Lower lobe of right lung (tissue), 2 donors: ENCODE measurements at places on chromosomes 7 and 10.
A peak's percentile ranks its signal among the peaks of the same experiment; 100 is the strongest.

GRCh38 chr7:130893441-130893894 is 159.5 kb upstream of the KLF14 start:
- no peak for DNase-seq

DNA sequence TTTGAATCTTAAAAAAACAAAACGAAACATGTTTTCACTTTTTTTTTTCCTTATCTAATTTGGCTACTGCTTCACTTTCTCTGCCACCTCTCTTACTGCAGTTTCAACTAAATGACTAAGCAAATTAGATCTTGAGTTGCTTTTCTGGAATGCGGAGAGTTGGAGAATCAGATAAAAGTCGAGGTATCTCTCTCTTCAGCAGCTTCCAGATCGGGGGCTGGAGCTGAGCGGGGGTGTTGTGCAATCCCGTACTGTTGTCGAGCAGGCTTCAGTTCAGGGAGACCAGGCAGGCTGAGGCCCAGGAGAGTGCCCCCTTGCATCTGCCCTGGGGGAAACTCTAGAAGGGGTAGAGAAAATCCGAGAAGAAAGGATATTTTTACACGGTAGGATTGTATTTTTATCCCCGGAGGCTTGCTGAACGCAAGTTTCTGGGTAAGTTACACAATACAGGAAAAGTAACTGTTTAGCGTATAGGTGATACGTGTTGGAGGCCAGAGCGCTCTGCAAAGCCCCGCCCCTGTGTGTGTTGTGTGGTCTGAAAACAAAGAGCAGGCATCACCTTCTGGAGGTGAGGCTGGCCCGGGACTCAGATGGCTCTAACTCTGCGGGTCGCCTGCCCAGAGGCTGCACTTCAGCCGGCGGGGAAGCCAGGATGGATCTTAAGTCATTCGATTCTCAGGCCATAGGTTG is 116.6 kb downstream of the KLF6 start:
- peak; percentile 76 for DNase-seq

- no peak for DNase-seq
Measured at GRCh38 chr7:39703144-39703543, 79.8 kb downstream of the RALA start.

DNA sequence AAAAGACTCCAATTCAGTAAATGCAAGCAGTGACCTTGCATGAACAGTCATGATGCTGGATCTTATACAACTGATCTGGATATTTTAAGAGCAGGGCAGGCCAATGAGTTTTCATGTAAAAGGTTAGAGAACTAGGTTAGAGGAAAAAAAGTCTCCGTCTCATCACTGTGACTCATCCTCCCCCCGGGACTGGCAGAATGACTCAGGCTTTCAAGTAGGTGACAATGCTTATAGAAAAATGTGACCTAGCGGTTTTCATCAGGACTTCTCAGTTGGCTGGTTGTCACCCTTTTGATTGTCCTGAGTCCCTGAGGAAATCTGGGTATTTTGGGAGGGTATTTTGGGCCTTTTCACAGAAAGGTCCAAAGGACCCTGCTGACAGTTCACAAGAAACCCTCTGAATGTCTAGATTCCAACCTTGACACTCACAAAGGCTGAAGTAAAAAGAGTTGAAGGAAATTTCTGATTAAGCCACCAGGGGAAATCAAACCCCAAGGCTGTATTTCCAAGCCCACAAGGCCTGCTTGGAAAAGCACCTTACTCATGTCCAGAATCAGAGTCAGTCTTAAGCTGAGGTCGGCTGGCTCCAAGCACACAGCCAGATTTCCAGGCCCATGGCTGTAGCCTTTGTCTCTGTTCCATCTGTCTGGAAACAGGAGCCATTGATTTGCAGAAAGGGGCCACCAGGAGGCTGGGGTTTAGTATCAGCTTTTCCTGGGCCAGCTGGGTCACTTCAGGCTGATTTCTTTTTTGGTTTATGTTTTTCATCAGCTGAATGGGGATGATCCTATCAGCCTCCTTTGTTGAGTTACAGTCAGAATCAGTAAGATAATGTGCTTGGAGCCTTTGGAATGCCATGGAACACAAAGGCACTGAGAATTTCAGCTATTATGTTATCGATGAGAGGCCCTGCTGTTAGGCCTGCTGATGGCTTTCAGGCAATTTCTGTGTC is 226.4 kb upstream of the HABP2 start:
- no peak for DNase-seq

- DNase-seq, result no peak
Measured at GRCh38 chr10:128614802-128615553, 488.8 kb upstream of the MKI67 start.

DNA sequence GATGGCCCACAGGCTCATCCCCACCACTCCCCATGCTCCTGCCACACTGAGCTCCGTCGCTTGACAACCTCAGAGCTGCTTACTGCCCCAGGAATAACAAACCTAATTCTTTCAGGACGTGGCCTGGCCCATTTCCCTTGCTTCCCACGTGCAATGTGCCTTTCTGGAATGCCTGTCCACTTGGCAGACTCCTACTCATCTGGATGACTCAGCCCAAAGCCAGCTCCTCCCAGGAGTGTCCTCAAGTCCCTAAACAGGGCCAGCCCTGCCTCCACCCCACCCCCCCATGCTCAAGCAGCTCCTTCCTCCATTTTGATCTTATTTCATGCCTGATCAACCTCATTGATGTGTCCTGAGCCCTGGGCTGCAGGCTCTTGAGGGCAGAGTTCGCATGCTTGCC is 164.9 kb upstream of the RNF32 start:
- DNase-seq, result no peak

DNA sequence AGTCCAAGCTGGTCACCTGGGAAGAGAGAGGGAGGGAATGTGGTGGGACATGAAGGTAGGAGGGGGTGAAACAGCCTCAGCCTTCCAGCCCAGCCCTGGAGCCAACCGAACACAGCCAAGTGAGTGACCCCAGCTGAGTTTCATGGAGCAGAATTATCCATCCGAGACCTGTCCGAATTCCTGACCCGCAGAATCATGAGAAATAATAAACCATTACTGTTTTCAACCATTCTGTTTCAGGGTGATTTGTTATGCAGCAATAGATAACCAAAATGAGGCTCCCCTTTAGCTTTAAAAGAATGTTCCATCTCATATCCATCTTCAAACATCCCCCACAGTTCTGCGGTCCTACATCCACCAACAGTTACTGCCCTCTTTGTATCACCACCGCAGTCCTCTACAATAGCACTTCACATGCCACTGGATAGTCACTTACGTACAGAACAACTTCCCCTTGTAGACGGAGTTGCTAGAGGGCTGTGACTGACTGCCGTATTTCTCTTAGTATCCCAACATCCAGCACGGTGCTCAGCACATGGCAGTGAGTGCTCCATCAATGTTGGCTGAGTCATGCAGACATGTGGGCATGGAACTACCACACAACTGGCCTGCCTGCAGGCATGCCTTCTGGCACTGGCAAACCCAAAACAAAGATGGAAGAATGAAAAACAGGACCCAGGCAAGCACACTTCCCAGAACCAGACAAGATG is 18.5 kb downstream of the KIAA1549 start:
- DNase-seq, result no peak

DNA sequence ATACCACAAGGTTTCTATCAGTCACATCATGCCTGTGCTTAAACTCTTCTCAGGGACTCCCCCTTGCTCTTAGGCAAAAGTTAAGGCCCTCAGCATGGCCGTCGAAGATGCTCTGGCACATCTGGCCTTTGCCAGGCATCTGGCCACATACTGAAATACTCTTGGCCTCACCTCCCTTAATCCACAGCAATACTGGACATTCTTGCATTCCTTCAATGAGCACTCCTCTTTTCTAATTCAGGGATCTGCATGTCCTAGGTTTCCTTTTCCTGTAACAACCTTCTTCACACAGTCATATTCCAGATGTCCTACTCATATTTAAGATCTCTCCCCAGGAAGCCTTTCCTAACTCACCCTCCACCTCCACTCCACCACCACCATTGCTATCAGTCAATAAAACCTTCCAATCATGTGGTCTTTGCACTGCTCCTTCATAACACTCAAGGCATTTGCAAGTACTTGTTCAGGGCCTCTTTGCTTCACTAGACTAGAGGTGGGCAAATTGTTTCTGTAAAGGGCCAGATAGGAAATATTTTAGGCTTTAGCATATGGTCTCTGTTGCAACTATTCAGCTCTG is 216.6 kb downstream of the KCNMA1 start:
- DNase-seq, result no peak

DNA sequence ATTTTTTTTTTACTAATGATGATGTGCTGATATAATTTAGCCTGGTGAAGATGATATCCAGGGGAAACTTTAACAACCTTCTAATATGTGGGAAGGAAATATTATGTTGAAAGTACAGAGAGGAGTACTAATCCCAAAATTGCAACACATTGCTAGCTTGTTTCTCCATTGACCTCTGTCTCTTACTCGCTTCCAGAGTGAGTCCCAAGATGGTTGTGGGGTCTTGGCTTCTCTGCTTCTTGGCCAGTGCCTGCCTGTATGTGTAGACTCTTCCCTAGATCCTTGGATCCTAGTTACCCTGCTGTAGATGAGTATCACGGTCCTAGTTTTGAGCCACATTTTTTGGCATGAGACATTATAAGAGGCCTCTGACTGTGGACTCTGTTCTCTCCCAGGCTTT is 17.5 kb downstream of the BMPER start:
- DNase-seq, result no peak

- no peak for DNase-seq
Measured at GRCh38 chr7:154746571-154747360, 256.2 kb downstream of the PAXIP1 start.

DNA sequence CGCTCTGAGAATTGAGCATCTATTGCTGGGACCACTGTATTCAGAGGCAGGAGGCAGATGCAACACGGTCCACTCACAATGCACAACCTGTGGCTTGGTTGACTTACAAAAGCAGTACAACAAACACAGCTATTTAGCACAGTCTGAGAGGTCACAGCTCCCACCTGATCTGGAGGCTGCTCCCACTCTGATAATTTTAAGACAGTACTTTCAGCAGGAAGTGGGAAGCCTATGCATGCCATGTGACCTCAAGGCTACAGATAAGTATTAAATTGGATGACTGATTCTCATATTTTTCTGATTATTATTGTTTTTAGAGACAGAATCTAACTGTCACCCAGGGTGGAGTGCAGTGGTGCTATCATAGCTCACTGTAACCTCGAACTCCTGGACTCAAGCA is 659.3 kb downstream of the PARD3 start:
- no peak for DNase-seq

GRCh38 chr7:108227366-108227765 is 97.2 kb upstream of the LAMB4 start:
- no peak for DNase-seq

GRCh38 chr7:42833411-42833810 is 78.5 kb downstream of the C7orf25 start:
- no peak for DNase-seq

DNA sequence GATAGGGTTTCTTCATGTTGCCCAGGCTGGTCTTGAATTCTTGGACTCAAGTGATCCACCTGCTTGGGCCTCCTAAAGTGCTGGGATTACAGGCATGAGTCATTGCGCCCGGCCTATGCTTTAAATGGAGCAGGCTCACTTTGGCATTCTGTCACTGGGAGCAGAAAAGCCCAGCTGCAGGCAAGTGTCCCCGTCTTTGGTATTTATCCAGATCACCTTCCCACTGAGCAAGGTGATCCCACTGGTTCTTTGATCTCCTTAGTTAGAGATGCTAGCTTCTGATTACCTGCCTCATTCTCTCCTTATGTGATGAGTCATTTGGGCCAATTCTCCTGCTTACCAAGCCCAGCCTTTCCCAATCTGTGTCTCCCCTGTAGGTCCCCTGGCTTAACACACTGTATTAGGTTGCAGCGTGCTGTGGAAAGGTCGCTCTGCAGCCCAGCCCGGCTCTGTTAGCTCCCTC is 39.3 kb downstream of the SPDYE5 start:
- DNase-seq, result no peak

DNA sequence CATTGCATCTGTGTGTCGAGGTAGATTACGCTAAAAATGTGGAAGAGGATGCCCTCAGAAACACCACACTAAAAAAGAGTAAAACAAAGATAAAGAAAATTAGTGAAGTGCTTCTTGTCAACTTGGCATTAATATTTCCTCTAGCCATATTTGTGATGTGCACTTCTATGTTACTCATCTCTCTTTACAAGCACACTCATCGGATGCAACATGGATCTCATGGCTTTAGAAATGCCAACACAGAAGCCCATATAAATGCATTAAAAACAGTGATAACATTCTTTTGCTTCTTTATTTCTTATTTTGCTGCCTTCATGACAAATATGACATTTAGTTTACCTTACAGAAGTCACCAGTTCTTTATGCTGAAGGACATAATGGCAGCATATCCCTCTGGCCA is 79.0 kb upstream of the SCIN start:
- DNase-seq, result no peak

DNA sequence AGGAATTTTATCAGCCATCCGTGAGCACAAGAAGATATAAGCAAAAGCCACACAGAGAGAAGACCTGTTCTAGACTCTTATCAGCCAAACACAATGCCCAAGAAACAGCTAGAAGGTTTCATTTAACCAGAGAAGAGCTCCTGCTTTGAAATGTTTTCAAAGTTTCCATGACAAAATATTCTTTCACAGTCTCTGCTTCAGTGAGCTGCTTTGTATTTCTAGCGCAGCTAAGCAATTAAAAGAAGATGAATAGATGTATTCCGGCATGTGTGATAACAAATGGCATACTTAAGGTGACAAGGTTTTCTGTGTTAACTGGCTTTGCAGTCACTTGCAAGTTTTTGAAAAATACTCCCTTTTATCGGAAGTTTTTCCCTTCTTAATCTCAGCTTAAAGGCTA is 78.9 kb upstream of the NXPH1 start:
- DNase-seq, result no peak

GRCh38 chr7:94980418-94981142 is 73.2 kb downstream of the PPP1R9A start:
- DNase-seq, result no peak

GRCh38 chr10:27446091-27446918 is 57.8 kb upstream of the RAB18 start:
- DNase-seq, result no peak

GRCh38 chr7:155215576-155216325 is 81.9 kb upstream of the INSIG1 start:
- no peak for DNase-seq

DNA sequence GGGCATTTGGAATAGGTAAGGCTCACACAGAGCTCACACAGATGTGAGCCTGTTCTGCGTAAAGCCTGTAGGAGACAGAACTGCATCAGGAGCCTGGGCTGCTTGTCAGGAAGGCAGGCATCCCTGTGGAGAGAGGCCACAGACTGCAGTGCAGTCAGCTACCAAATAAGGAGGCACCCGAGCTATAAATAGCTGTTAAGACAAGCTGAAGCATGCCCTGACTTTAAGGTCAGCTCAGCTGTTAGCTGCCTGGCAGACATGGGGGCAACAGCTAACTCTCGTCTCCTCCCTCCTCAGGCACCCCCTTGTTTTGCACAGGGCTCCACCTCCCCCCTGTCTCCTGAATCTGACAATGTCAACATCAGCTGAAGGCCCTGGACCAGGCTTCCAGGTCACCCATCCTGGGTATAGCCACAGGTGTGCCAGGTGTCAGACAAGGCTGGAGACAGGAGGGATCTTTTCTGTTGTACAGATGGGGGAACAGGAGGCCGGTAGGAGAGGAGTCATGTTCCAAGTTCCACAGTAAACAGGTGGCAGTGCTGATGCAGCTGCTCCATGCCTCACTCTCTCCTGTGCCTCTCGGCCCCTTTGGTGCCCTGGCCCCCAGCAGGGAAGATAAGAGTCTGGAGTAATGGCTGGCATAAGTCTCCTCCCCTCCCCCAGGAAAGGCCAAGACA is 27.6 kb upstream of the MKRN1 start:
- DNase-seq, result no peak

GRCh38 chr7:94367949-94368348 is 26.7 kb upstream of the COL1A2 start:
- DNase-seq, result no peak

GRCh38 chr10:66167816-66168215 is 758.0 kb upstream of the LRRTM3 start:
- no peak for DNase-seq
